Substantia nigra (tissue), 51 donors: ENCODE measurements at places on chromosomes 12 and 14.
A peak's percentile ranks its signal among the peaks of the same experiment; 100 is the strongest.

DNA sequence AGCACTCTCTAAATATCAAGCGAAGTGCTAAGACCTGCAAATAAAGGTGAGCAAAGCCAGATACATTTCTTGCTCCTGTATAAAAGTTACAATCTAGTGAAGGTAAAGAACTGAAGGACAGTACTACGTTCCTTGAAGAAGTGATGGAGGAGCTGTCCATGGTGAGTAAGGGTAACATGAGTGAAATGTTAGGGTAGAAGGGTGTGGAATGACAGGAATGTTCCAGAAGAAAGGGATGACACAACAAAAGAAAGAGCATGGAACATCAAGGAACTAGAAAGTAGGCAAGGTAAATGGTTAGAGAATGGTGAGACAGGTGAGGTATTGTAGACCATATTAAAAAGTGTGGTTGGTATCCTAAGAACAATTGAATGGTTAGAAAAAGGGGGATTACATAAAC lies 272.4 kb downstream of the ACSS3 start:
- DNase-seq = no peak

DNA sequence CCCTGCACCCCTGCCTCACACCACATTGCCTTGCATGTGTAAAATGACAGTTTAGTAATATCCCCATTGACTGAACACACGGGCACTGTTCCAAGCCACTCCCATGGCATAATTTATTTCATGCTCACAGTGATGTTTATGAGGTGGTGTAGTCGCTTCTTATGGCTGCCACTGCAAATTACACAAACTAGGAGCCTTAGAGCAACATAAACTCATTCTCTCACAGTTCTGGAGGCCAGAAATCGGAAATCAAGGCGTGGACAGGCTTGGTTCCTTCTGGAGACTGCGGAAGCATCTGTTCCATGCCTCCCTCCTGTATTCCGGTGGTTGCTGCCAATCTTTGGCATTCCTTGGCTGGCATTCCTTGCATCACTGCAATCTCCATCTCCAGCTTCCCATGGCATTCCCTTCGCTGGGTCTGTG lies 97.3 kb downstream of the RIN3 start:
- DNase-seq = no peak

- no peak for DNase-seq
Measured at GRCh38 chr12:128801879-128802391, 21.8 kb downstream of the SLC15A4 start.

DNA sequence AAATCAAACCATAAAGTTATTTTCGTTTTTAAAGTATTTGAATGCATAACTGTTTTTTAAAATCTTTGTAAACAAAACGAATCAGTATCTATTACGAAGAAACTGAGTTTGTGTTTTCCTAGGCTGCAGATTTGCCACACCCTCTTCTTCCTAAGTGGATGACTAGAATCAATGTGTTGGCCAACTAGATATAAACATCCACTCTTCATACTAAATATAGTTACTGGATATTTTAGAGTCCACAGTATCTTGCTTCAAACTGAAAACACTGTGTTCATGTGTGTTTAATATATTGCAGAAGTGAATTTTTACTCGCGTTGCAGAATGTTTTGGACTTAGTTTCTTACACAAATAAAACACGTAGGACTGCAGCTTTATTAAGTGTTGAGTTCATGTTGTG lies 63.2 kb downstream of the KLHL28 start:
- no peak for DNase-seq

DNA sequence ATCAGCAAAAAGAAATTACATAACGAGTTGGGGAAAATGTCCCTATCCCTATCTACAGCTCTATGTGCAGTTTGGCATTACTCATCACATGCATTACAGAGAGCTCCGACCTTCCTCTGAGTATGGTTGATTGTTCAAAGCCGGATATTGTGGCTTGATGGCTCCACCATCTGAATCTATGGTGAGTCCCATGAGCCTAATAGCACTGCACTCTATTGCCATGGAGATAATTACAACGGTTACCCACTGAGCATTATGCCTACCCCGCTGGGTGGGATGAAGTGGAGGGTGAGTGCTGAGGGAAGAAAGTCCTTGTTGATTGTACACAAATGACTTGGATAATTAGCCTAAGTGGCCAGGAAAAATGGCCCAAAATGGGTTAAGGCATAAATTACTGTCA lies 800.5 kb downstream of the NRXN3 start:
- no peak for DNase-seq

GRCh38 chr12:49358483-49359141 lies 8.7 kb upstream of the SPATS2 start:
- no peak for DNase-seq

DNA sequence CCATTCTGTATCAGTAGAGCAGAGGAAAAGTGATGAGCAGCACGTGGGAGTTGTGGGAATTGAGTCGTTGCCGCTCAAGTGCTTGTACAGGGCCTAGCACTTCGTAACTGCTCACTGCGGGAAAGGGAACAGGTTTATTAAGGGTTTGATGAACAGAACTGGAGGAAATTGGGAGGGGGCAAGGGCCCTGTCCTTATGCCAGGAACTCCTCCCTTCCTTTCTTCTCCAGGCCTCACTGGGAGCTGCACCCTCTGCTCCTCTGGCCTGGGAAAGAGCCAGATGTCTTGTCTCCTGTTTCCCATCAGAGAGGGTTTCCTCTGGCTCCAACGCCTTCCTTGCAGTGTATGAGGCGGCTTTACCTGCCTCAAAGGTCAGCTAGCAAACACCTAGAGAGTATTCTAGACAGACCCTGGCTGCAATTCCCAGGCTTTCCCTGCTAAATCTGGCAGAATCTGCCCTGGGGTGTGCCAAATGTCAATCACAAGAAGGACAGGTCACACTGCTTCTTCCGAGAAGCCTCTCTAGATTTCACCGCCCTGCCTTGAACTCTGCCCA lies 78.4 kb downstream of the NTF3 start:
- DNase-seq = no peak

GRCh38 chr12:113102811-113103210 lies 32.8 kb downstream of the RASAL1 start:
- no peak for DNase-seq

DNA sequence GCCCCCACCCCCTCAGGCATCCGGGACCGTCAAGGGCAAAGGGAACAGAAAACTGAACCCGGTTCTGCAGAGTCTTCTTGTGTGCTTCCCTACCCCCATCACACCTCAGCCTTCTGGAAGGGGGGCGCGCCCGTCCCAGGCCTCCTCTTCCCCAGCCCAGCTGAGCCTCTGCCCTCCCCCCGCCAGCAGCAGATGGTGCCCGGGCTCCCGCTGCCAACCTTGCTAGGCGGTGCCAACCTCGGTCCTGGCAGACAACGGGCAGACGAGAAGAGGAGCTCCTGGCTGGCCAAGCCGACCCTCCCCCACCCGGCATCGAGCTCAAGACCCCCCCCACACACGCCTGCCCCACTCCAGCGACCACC lies 8.7 kb downstream of the STAC3 start:
- DNase-seq = peak; percentile 14

GRCh38 chr12:93912086-93912733 lies 235.0 kb downstream of the CRADD start:
- DNase-seq = no peak

DNA sequence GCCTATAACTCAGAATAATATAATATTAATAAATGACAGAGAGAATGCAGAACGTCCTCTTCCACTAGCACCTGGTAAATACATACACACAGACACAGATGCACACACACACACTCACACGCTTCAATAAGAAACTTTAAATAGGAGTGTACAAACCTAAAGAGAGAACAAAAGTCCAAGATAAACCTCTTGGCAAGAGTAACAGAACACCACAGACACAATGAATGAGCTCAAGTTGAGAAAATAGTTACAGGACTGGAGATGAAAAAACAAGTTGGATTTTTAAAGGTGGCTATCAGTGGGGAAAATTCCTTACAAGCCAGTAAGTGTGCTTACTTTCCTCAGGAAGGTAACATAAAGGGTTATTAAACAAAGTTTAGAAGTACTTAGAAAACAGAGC lies 35.2 kb downstream of the CRY1 start:
- DNase-seq = no peak

DNA sequence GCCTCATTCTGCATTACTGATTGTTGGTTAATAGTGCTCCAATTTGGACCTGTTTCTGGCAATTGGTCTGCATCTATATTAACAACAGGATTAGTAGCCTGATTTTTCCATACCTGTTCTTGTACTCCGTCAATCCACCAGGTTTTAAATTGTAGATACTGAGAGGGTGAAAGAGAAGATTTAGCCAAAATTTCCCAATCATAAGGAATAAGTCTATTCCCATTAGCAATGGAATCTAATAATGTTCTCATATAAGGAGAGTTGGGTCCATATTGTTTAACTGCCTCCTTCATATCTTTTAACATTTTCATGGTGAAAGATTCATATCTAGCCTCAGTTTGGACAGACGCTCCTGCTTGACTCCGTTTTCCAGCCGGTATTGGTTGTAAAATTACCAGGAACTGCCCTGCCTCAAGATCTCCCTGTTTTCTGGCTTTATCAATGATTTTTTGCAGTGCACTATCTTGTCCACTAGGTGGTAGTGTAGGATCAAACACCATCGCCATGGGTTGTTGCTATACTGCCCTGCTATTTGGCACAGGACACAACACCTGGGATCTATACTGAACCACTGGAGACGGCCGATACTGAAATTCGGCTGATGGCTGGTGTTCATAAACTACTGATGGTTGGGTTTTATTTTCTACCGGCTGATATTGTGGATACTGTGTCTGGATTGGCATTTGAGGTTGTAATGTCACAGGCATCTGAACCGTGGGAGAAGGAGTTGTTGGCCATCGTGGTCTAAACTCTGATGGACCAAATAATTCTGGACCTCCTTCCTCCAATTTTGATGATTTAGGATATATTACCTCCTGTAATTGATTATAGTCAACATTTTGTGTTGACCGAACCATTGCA lies 25.2 kb downstream of the DHRS4L2 start:
- no peak for DNase-seq

DNA sequence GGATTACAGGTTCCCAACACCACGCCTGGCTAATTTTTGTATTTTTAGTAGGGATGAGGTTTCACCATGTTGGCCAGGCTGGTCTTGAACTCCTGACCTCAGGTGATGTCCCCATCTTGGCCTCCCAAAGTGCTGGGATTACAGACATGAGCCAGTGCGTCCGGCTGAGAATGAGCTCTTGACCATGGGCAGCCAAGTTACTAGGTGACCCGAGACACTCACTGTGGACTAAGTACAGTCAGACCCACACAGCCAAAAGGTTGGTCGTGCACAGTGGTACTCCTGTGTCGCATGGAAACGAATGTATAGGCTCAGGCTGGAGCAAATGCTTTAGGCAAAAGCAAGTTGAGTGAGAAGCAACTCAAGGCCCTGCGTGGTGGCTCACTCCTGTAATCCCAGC lies 21.0 kb downstream of the DLK1 start:
- no peak for DNase-seq

DNA sequence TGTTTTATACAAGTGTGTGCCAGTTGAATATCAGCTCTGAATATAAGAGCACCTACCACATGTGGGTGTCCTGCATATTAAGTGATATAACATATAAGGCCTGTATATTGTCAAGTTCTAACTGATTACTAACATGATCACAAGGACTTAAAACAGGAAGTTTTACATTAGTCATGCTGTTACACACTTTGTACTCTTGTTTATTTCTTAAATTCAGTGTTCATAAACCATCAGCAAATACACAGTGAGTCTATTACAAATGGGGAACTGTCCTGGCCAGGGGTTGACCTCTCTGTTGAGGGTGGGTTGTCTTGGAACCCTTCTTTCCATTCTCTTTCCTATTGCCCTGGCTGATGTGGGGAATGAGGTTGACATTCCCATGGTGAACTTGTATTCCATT lies 19.1 kb downstream of the HELB start:
- DNase-seq = no peak

DNA sequence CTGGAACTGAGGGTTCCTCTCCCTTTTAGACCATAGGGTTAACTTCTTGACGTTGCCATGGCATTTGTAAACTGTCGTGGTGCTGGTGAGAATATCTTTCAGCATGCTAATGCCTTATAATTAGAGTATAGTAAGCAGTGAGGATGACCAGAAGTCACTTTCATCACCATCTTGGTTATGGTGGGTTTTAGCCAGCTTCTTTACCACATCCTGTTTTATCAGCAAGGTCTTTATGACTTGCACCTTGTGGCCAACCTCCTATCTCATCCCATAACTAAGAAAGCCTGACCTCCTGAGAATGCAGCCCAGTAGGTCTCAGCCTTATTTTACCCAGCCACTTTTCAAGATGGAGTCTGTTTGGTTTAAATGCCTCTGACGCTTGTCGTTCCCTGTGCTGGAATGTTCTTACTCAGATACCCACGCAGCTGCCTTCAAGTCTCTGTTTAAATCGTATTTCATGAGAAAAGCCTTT lies 44.2 kb downstream of the BBS10 start:
- no peak for DNase-seq

DNA sequence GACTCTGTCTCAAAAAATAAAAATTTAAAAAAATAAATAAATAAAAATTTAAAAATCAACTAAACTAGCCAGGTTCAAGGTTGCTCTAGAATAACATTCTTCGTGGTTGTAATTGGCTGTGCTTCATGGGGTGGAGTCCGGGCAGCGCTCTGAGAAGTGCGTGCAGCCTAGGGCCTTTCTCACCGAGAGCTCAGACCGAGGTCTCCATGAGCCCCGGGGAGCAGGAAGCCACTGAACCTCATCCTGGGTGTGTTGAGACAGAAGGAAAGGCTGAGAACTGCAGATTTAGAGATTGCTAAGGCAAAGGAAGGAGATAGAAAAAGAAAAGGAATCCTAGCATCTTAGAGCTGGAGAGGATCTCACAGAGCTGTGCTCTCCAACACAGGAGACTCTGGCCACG lies 14.7 kb downstream of the P2RX4 start:
- DNase-seq = no peak

DNA sequence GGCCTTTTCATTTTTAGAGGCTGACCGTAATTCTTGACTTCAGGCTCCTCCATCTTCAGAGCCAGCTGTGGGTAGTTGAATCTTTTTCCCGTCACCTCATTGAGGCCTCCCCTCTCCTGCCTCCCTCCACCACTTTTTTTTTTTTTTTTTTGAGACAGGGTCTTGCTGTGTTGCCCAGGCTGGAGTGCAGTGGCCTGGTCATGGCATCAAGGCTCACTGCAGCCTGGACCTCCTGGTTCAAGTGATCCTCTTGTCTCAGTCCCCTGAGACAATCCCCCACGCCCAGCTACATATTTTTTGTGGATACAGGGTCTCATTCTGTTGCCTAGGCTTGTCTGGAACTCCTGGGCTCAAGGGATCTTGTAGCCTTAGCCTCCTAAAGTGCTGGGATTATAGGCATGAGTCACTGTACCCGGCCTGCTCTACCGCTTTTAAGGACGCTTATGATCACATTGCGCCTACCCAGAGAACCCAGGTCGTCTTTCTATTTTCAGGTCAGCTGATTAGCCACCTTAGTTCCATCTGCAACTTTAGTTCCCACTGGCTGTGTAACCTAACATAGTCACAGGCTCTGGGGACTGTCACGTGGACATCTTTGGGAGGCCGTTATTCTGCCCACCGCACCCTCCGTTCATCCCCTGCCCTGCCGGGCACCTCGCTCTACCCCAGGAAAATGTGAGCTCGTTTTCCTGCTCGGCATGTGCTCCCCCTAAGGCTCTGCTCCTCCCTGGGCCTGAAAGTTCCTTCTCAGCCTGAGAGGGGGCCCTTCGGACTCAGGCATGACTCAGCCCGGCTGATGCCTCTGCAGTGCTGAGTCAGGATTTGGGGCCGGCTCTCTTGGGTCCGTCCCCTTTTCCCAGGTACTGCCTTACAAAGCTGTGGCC lies 13.4 kb downstream of the TNFAIP2 start:
- no peak for DNase-seq
